ENCODE measurements at places on chromosomes 16 and 17.

- DNase-seq, result no peak
Measured at GRCh38 chr16:86635176-86635876, 57.0 kb downstream of the FOXL1 start.

- DNase-seq, result no peak
Measured at GRCh38 chr17:81964081-81964849, 3.3 kb upstream of the NOTUM start.

- DNase-seq, result no peak
Measured at GRCh38 chr17:49861150-49861884, 13.4 kb upstream of the TAC4 start.

GRCh38 chr16:22239131-22239805, 33.2 kb downstream of the EEF2K start:
- no peak for DNase-seq

DNA sequence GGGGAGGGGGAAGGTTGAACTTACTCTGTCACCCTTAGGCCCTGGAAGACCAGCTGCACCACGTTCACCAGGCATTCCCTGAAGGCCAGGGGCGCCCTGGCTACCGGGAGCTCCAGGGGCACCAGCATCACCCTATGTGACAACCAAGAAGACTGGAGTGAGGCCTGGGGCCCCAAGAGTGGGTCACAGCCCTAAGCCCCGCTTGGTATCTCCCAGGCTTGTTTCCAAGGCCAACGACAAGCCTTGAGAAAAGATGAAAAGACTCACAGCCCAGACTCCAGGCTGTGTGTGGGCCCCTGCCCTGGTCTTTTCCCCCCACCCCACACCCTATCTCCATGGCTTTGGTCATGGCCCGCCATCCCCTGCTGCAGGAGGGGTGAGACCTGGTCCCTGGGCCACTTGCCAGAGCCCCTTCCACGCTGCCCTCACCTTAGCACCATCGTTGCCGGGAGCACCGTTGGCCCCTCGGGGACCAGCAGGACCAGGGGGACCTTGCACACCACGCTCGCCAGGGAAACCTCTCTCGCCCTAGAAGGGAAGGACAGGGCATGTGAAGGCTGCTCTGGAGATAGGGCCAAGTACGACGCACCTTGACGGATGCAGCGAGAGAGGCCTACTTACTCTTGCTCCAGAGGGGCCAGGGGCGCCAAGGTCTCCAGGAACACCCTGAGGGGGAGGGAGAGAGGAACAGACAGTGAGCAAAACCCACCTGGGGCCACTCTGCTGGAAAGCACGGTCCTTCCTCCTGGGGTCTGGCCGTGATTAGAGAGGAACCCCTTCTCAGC, 9.9 kb downstream of the COL1A1 start:
- DNase-seq, result no peak

DNA sequence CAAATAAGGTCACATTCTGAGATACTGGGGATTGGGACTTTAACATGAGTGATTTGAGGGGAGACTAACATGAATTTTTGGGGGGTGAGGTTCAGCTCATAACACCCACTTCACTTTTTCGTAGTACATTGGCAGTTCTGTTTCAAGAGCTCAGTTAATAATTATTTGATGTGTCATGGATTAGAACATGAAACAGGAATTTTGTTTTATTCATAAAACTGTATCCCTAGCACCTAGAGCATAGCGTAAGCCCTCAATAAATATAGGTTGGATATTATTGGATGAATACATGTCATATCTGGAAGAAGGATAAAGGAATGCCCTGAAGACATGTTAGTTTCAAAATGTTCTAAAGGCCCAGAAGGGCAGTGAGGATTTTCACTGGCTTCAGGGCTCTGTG, 119.8 kb downstream of the PRKCA start:
- DNase-seq, result no peak

- no peak for DNase-seq
Measured at GRCh38 chr17:29581583-29582253, 7.7 kb downstream of the GIT1 start.

- no peak for DNase-seq
Measured at GRCh38 chr16:5905935-5906334, 808.3 kb upstream of the EEF2KMT start.

- no peak for DNase-seq
Measured at GRCh38 chr16:10868596-10869469, 8.2 kb upstream of the CIITA start.

- DNase-seq, result no peak
Measured at GRCh38 chr17:8448310-8448709, 12.6 kb downstream of the NDEL1 start.

DNA sequence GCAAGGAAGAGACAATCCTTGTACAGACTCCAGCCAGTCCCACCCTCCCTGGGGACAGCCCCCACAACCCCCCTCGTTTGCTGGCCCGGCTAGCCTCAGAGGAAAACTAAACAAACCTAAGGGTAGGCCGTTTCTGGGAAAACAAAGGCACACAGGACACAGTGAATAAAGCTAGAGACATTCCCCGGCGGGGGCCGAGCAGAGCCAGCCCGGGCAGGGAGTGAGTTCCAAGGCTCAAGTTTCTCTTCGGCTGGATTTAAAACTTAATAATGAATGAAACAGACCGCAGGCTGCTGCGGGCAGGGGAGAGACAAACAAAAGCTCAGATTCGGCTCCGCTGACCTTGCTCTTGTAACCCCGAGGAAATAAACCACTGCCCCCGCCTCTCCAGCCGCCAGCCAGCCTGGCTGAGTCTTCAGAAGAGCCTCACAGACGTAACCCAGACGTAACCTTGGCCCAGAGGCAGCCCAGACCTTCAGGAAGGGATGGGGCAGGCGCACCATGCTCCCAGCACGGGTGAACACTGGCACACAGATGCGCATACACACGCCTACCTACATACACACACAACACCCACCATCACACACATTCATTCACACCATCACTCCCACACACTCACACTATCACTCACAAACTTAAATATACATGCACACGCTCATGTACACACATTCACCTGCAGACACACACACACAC, 216.0 kb downstream of the ZNF423 start:
- no peak for DNase-seq

DNA sequence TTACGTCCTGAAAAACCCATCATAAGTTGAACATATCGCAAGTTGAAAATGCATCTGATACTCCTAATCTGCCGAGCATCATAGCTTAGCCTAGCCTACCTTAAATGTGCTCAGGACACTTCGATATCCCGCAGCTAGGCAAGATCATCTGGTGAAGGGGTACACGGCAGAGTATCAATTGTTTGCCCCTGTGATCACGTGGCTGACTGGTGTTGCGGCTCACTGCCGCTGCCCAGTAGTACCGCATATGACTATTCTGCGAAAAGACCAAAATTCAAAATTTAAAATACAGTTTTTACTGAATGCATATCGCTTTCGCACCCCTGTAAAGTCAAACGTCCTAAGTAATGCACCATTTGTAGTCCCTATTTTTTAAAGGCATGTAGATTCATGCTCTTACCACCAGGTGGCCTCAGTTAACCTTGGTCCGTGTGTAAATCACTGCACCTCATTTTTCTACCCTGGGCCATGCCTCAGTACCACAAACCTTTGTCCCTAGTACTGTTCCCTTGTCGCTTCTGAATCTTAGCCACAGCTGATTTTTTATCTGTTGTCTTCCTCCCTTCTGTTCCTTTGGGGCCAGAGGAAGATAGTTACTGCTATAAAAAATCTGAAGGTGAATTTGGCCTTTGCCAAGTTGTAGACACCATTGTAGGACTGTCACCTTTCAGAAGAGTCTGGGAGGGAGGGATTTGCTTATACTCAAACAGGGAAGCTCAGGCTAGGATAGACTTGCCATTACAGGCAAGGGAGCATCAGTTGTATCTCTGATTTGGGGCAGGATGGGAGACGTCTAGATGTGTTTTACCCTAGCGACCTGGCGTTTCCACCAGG, 34.4 kb downstream of the WWP2 start:
- DNase-seq, result no peak

- DNase-seq, result no peak
Measured at GRCh38 chr17:12522743-12523183, 142.9 kb upstream of the MYOCD start.

- no peak for DNase-seq
Measured at GRCh38 chr17:28033972-28034714, 8.3 kb upstream of the NLK start.

DNA sequence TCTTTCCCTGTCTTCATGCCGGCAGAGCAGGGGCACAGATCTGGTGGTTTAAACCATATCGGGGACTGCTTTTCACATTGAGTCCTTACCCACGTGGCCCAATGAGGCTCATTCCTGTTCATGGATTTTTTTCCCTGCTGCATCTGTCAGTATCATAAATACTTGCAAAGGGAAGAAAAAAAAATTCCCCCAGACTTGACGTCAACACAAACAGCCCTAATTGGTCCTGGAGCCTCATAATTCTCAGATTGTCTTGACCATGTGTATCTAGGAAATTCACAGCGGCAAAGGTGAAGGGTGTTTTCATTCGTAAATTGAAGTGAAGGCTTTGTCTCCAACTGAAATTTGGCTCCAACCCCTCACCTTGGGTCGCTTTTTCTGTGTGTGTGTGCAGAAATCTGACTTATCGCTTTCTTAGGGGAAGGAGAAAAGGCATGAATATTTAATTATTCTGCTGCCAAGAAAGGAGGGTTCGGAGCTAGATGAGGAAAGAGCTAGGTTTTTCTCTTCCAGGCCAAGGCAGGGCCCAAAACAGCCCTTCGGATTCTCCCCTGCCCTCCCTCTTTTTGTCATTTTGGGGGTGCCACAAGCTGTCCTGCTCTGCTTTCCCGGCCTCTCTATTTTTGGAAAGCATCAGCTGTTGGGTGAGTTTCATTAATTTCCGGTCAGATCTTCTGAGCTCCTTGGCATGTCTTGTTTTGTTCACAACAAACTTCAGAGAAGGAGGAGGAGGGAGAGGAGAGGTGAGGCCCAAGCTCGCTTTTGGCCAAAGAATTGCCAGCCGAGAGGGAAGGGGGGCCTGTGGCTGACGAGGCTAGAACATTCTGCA, 17.8 kb upstream of the CIBAR2 start:
- no peak for DNase-seq

DNA sequence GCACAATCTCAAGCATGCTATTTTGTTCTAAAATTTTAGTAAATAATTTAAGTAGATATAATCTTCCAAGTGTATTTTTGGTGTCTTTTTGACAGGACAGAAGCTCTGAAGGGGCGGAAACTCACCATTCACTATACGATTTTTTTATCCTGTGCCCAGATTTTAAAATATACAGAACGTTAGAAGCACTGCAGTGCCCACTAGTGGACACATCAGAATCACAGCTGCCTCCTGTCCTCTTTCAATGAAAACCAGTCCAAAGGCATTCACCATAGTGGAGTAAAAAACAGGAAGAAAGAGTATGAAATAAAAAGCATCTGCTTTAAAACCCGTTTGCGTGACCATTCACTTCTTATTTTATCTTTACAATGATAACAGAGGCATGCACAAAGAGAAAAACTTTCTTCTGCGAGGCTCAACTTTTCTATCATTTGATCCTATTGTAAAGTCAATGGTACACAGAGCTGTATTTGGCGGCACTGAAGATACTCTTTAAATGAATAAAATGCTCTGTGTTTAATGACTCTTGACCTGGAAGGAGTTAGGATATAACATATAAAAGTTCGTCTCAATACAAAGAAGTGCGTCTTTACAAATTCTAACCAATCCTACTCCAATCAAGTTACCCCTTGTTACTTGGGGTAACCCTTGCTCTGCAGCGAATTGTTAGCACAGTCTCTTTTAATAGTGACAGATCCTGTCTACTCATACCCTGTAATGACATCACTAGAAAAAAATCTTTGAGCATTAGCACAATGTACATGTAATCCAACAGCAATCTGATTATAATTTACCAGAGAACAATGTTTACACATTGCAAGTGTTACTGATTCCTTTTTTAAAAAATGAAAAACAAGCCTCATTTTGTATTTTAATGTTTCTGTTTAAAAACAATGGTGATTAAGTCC, 339.8 kb upstream of the PSMD7 start:
- peak; percentile 13 for DNase-seq

DNA sequence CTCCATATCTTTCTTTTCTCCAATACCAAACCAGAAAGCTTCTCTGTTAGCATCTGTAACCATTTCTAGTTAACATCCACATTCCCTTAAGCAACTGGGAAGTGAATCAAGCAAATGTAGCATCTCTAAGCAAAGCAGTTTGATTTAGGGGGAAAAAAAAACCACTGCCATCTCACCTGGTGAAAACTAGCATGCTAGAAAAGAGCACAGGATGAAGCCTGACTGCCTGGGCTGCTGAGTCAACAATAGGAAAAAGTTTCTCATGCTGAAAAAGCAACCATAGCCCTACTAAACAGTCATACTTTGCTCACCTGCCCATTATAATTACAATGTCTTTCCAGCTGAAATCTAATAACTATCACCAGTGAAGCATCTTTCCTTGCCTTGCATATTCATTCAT, 139.3 kb downstream of the ANKFN1 start:
- no peak for DNase-seq

GRCh38 chr17:7834957-7835813, 1.2 kb downstream of the KDM6B start:
- DNase-seq, result peak; percentile 84

- no peak for DNase-seq
Measured at GRCh38 chr16:53209429-53209828, 154.6 kb downstream of the CHD9 start.

GRCh38 chr16:56600398-56600999, 7.9 kb upstream of the MT2A start:
- DNase-seq, result no peak

- no peak for DNase-seq
Measured at GRCh38 chr17:77070888-77071279, 69.9 kb upstream of the SEC14L1 start.

- no peak for DNase-seq
Measured at GRCh38 chr17:77528516-77529327, 388.0 kb downstream of the SEC14L1 start.

DNA sequence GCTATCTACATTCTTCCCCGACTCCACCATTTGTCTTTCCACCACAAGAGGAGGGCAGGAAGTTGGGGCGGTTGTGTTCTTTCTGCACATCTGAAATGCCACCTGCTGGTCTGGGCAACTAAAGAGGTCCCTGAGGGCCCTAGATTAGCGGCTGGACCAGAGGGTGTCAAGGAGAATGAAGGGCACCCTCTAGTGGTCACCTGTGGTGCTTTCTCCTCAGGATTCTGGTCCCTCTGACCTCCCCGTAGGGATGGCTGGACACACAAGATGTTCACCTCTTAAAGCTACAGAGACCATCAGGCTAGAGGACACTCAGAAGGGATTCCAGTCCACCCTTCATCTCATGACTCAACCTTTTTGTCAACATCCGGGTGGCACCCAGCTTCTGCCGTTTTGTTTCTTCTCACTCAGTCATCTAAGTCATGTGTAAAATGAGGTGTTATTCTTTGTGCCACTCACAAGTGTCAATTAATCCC, 2.9 kb upstream of the SCIMP start:
- DNase-seq, result peak; percentile 16

DNA sequence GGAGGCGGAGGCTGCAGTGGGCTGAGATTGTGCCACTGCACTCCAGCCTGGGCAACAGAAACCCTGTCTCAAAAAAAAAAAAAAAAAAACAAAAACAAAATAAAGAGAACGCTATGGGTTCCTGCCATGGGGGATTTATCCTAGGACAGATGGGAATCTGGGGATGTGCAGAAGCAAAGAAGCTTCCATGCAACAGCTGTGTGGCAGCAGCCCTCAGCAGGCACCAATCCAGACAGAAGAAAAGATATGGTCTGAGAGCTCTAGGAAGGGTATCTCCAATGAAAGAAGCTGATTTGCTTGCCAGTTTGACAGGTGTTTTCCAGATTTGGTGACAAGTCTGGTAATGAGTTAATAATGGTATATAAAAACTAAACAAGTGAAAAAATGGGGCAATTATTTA, 11.6 kb downstream of the MYO19 start:
- DNase-seq, result no peak

- DNase-seq, result no peak
Measured at GRCh38 chr17:15392326-15392741, 50.9 kb upstream of the TEKT3 start.

All from NCI-H2029 (cell line).